Muscle of leg (tissue), 16 donors: ENCODE measurements at places on chromosomes 16 and 17.

DNA sequence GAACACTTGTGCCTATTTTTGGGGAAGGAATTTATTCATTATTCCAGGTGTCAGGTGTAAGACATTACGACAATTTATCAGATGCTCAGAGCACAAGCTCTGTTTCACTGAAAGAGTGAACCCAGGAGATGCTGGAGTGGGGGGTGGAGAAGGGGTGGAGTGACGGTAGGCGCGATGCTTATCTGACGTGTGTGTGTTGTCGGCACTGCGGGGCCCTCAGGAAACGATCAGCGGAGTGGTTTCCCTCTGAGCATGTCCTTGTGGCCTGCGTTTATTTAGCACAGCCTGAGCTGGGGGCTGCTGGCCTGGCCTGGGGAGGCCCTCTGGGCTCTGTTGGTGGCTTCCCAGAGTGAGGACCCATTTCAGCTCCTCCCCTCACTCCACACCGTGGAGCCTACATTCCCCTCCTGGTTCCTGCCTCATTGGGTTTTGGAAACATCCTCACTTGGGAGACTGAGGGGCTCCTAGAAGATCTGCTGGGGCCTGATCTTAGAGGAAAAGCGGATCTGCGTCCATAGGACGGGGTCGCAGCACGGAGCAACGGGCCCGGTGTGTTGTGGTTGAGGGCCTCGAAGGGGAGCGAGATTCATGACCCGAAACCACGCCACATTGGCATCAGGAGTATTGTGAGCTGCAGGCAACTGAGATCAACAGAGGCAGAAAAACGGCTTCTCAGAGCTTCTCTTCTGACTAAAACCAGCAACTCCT lies 19.0 kb upstream of the GNG13 start:
- DNase-seq: no peak

GRCh38 chr16:80996688-80997138 lies 10.0 kb downstream of the CMC2 start:
- DNase-seq: no peak

- peak; percentile 70 for DNase-seq
These were observed 10.5 kb upstream of the C17orf58 start for GRCh38 chr17:68006797-68007196.

DNA sequence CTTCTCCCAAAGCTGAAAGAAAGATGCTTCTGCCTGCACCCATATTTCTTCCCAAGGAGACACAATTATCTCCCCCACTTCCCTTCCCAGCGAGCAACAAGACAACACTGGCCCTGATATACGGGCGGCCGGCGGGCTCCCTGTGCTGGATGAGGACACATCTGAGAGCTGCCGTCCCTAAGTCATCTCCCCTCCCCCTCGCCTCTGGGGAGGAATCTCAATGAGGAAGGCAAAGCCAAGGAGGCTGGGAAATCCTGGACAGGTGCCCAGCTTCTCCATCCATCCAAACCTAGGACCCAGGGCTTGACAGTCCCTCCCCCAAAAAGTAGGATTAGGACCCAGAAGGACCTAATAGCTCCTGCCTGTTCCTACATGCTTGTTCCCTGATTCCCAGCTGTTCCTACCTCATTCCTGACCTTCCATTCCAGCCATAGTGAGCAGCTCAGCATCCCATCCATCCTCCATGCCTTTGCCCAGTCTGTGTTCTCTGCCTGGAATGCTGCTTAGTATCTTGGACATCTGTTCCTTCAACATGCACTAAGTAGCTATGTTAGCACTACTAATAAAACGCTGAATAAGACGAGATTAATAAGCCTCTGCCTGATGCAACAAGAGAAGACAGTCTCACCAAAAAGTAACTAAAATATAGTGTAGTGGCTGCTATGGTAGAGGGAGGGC lies 167.9 kb downstream of the CCT6B start:
- DNase-seq: no peak
